T-helper 1 cell (primary cell): ENCODE measurements at places on chromosomes 3 and 15.

DNA sequence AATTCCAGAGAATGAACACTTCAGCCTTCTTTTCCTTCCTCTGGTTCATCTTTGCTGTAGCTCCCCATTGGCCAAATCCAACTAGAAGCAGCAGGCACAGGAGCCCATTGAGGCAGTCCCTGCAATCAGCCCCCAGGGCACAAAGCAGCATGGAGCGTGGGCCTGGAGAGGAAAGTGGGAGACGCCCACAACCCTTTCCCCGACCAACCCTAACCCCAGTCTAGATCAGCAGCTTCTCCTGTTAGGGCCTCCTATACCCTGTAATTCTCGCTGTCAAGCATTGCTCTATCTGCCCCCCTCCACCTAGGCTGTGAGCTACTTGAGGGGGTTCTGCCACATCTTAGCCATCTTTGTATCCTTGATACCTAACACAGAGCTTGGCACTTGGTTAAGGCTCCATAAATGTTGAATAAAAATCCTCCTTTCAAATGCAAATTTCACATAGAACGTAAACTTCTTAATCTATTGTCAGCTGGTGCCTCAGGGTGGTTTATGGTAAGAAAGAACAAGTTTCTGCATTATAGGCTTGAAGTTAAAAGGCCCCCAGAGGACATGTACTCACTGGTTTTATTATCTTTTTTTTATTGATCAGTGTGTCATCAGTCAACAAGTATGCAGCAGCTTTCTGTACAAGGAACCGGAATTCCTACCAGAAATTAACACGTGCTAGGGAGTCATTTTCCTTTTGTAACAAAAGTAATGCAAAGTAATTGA is 97.9 kb upstream of the PFN2 start:
- DNase-seq: no peak

DNA sequence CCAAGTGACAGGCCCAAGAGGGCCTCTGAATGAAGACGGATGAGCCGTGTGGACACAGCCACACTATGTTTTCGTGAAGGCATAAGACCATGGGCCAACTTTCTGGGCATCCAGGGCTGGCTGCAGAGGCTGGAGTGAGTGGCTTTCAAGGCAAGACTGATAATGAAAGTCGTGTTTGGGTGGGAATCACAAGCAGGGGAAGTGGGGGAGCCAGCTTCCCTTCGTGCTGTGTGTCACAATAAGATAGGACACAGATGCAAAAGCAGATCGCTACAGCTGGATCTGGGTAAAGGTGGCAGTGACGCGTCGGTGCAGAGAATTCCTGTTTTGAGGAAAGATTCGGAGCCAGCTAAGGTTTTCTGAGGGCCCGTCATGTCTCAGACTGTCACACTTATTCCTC is 309.8 kb upstream of the CTDSPL start:
- no peak for DNase-seq

DNA sequence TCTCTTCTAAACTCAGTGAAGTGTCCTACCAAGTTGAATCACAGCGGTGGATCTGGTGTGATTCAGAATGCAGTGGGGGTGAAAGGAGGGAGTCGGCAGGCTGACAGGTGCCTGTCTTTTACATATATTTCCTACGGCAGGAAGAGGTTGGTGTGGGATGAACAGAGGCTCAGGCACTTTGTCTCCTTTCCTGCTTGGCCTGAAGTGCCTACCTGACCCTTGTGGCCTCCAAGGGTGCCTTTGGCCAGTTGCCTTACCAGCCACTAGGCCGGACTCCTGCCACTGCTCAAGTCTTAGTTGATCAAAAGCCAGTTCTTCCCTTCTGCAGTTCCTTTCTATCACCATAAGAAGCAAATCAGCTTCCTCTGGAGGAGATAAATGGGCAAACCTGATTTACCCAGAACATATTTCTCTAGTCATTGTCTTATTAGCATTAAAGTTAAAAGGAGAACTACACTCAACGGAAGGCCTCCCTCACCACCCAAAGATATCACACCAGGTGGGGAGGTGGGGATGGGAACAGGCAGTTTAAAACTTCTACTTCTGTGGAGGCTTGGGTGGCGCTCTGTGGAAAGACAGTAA is 52.1 kb downstream of the CRTC3 start:
- no peak for DNase-seq

GRCh38 chr15:76809412-76810103 is 95.6 kb downstream of the SCAPER start:
- DNase-seq: no peak

DNA sequence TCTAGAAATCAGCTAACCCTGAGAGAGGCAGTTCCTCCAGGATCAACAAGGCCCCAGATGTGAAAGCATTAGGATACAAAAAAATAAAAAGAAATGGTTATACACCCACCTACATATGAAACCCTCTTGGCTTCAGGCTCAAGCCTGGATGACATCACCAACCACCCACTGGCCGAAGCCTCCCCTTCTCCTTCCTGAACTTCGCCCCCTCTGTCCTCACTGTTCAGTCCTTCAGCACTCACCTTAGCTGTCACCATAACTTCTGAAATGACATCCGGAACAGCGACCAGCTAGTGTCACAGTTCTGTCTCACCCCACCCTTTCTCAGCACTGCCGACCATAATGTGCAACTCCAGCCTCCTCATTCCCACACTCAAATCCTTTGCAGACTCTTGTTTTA is 98.7 kb downstream of the PLCH1 start:
- no peak for DNase-seq

DNA sequence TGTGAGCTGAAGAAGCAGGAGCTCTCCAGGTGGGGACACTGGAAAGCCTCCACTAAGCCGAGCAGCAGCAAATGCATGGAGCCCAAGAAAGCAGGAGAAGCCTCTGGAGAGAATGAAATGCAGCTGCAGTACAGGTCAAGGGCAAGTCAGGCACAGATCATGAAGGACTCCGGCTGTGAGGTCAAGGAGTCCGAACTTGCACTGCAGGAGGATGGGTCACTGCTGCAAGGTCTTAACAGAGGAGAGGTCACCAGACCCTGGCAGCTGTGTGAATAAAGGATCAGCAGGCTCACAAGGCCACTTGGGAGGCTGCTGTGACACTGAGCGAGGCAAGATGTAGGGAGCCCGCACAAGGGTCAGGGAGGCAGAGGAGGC is 24.7 kb upstream of the SLC41A3 start:
- no peak for DNase-seq

DNA sequence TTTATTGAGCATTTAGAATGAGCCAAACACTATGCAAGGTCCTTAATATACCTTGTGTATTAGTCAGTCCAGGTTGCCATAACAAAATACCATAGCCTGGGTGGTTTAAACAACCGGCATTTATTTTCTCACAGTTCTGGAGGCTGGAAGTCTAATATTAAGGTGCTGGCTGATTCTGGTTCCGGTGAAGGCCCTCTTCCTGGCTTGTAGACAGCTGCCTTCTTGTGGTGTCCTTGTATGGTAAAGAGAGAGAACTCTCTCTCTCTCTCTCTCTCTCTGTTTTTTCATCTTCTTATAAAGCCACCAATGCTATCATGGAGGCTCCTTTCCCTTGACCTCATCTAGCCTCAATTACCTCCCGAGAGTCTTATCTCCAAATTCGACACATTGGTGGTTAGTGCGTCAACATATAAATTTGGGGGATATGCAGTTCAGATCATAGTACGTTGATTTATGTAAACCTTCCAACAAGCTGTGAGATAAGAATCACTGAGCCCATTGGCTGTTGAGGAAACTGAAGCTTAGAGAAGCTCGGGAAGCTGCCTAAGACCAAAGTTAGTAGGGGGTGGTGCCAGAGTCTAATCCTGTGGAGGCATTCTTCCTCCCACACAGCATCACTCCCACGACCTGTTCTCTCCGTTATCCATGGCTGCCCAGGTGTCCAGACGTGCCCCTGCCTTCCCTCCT is 298.0 kb upstream of the PROK2 start:
- no peak for DNase-seq

DNA sequence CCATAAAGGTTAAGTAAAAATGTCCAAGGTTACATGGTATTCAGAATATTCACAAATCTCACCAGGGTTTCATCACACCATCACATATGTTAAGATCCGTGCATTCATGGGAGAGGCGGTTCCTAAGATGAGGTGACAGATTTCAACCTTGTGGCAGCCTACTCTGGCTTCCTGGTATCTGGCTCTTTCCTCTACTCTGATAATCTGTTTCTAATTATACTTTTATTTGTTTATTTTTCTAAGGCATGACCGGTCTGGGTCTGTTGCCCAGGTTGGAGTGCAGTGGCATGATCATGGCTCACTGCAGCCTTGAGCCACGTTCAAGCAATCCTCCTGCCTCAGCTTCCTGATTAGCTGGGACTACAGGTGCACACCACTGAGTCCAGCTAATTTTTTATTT is 34.4 kb downstream of the RAF1 start:
- no peak for DNase-seq

DNA sequence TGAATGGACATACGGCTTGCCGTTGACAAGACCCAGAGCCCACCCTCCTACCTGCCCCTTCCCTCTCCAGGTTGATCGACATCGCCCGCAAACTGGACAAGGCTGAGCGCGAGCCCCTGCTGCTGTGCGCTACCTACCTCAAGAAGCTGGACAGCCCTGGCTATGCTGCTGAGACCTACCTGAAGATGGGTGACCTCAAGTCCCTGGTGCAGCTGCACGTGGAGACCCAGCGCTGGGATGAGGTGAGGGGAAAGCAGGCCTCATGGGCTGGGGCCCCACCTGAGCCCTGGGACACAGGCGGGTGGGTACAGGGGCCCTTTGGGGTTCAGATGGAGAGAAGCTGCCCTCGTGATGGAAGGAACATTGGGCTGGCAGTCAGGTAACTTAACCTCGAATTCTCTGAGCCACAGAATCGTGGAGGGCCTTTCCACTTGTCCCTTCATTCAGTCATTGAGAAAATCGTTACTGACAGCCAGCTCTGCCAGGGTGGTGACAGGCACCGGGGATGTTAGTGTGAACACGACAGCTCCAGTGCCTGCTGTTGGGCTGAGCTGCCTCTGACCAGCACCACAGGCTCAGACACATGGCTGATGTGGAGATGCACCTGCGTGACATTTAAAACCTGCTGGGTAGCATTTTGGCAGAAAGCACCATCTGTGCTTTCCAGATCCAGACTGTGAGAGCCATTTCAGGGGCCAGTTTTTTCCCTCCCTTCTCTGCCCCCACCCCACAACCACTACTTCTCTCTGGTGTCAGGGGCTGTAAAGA is 25.6 kb upstream of the RHO start:
- DNase-seq: no peak

GRCh38 chr15:49863431-49864224 is 242.8 kb downstream of the DTWD1 start:
- DNase-seq: no peak

DNA sequence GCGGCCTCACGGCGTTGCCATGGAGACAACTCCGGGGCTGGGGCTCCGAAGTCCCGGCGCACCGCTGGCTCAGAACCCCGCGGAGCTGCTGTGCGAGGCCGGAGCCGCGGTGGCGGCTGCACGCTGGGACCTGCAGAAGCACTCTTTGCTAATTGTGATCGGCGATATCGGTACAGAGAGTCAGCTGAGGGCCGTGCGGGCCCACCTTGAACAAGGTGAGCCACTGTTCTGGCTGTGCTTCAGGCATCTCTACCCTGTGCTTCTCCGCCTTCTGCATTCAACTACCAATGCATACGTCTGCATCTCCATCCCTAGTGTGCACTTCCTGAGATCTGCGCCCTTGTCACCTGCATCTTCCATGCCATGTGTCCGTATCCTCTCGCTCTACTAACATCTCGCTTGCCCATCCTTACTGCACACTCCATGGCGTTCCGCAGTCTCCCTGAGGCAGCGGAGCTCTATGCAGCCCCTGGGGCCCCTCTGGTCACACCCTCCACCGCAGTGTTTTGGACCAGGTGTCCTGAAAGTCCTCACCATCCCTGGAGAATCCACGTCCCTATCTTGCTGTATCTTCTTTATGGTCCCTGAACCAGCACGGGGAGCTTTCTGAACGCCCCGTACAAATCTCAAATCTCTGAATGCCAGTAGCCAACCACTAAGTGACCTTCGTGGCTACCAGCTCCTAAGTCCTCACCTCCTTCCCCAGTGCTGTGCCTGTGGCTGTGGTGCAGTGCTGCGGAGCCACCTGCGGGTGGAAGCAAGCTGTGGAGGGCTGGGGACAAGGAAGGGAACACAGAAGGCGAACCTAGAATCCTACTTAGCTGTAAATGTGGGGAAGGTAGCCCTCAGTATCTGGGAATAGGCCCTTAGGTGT is 6.2 kb upstream of the MAP1A start:
- peak; percentile 20 for DNase-seq

- DNase-seq: no peak
These were observed 6.8 kb downstream of the ONECUT1 start for GRCh38 chr15:52783191-52783829.

DNA sequence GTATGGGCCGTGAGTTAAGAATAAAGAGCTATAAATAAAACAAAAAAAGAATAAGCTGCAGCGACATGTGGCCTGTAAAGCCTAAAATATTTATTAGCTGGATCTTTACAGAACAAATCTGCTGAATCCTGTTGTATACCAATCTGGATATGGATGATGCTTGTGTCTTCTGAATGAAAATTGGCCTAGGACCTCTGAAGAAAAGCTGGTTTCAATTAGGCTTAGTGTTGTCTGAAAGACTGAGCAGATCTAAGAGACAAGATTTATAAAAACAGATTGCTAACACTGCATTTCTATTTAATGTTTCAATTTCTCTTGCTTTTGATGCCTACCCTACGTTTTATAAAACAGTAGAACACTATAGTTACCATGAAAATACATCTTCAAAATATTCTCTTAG is 57.9 kb downstream of the ST3GAL6 start:
- no peak for DNase-seq

DNA sequence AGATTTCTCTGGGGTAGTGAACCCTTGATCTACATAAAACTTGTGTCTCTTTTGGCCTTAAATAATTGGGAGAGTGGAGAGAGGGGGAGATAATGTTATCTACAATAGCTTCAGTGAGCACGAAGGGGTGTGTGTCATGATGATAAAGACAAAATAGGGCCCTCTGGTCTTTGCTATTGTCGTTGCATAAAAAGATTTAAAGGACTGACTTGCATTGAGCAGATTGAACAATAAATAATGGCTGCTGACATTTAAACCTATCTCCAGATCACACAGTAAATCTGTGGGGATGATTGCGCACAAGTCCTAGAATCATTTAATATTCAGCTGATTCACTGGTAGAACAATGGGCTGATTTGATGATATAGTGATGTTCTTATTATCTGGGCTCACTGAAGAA is 71.3 kb upstream of the GAP43 start:
- DNase-seq: no peak

DNA sequence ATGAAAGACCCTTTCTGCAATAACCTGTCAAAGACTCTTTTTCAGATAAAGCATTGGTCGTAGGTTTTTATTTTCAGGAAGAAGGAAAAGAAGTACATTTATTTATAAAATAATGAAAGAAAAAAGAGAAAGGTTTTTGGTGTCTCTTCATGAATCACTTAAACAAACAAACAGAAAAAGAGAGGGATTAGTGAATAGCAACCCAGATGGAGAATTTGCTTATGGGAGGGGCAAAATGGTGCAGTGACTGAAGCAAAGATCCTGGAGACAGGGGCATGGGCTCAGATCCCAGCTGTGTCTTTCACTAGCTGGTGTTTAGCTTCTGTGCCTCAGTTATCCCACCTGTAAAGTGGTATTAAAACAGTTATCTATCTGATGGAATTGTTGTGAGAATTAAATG is 78.6 kb upstream of the PFN2 start:
- no peak for DNase-seq
